ENCODE measurements at places on chromosomes 6 and 20.

- DNase-seq, result no peak
These were observed 173.8 kb upstream of the RAB32 start for GRCh38 chr6:146369866-146370265.

- no peak for DNase-seq
These were observed 50.9 kb downstream of the ILRUN start for GRCh38 chr6:34645627-34646026.

DNA sequence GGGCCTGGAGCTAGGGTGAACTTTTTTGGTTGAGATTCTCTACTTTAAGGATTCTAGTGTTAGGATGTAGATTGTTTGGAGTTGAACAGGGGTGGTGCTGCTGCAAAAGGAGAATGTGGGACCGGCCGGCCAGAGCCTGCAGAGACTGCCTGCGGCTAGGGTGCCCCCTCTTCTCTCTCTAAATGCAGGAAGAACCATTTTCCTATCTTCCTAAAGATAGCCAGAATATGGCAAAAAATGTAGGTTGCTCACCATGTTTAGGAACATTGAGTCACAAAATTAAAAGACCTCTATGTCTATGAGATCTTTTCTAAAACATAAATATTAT, 39.5 kb downstream of the BICRAL start:
- DNase-seq, result no peak

DNA sequence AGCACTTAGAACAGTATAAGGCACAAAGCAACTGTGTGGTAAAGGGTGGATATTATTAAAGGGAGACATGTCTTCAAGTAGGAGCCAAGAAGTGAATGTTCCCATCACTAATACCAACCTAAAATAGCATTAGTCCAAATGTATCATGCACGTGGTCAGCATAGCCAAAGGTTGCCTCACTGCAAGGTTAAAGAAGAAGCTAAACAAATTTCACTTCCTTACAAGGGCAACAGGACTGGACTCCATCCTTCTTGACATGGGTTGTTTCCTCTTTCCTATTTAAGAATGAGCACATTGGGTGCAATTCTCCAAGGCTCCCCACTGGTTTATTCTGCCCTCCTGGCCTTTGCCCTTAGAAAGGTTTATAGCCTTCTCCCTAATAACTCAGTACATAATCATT, 186.7 kb downstream of the PHACTR1 start:
- DNase-seq, result no peak

DNA sequence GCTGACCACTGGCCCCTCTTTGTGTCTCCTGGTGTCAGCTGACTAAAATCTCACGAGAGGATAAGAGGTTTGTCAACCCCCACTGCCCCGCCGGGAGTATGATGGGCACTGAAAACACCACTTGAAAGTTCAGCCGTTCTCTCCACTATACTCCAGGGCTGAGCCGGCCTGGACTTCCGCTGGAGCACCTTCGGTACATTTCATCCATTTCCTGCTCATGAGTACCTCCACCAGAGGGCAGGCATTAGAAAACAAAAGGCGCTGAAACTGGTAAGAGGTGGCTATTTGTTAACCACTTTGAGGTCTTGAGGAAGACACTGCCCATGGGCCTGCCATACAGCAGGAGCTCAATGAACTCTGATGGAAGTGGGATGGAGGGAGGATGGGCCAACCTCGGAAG, 17.9 kb upstream of the ANKRD60 start:
- DNase-seq, result no peak

GRCh38 chr20:53622247-53623133, 28.9 kb upstream of the ZNF217 start:
- DNase-seq, result no peak

- DNase-seq, result no peak
These were observed 12.9 kb downstream of the ANKS1A start for GRCh38 chr6:34901930-34902329.

- DNase-seq, result no peak
These were observed 10.7 kb upstream of the PRR18 start for GRCh38 chr6:166318649-166319600.

DNA sequence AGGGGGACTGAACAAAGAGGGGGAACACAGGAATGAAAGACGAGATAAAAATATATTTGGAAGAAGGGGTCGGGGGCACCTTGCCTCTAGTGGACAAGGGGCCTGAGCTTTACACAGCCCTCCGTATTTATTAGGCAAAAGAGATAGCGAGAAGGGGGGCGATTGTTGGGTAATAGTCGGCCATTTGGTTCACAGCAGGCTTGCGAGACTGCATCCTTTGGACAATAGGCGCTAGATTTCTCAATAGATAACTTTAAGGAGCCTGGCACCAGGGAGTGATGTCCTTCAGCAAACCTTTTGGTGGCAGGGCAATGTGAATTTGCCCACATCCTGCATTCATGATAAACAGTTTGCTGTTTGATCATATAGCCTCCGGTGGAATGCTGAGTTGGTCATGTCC, 3.0 kb upstream of the NANP start:
- no peak for DNase-seq

GRCh38 chr6:141282263-141282662, 850.5 kb upstream of the GJE1 start:
- DNase-seq, result no peak

GRCh38 chr6:101444717-101445116, 51.2 kb downstream of the GRIK2 start:
- no peak for DNase-seq

DNA sequence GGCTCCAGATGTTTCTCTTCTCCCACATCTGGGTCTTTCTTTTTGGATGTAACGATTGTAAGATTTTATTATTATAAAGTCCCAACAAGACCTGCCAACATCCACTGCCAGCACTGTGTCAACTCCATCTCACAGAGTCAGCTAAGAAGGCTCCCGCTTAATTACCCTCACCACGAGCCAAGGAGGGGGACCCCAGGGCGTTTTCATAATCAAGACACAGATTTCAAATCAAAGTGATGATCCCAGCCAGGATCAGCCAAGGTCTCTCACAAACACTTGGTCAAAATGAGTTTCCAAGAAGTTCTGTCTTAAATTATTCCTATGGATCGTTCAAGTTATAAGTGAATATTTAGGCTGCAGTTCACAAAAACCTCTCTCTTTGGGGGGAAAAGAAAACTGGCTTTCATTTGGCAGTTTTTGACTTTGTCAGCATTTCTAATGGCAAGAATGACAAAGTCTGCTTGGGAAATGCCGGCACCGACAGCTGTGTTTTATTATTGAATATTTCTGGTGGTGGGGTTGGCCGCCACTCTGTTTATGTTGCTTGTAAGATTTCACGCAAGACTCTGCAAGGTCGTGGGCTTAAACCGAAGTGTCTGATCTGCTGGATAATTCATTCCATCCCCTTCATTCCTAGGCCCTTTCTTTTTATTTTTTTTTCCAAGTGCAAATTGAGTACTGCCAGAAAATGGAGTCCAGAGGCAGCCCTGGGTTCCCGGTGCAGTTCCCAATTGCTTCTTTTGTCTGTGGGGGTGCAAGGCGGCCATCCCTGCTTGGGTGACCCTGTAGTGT, 170.2 kb upstream of the PMEPA1 start:
- no peak for DNase-seq

DNA sequence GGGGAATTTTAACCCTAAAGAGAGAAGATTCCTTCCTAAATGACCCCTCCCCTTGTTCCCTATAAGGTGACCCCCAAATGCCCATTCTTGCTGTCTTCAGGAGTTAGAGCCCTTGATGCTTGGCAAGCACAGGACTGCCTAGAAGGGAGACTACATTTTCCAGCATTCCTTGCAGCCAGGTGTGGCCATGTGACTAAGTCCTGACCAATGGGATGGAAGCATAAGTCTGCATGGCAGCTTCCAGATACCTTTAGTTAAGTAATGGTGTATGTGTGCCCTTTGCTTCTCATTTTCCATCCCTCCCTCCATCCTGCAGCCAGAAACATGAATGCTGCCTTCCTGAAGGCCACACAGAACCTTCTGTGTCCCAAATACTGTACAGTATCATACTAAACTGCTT, 5.5 kb downstream of the BFSP1 start:
- DNase-seq, result no peak

GRCh38 chr6:149150801-149151398, 166.6 kb upstream of the TAB2 start:
- no peak for DNase-seq

DNA sequence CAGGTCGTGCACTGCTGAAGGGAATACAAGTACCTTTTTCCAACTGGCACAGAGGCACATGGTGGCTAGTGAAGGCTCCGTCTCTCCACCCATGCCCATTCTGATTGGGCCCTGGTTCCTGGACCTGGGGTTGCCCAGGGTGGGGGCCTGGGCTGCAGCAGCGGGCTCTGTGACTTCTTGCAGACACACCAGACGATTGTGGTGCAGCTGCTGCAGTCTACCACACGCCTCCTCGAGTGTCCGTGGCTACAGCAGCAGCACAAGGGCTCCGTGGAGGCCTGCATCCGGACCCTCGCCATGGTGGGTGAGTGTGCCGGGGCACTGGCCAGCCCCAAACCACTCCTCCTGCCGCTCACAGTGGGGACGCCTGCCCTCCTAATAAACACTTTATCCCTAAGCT, 29.2 kb downstream of the UQCC2 start:
- no peak for DNase-seq

DNA sequence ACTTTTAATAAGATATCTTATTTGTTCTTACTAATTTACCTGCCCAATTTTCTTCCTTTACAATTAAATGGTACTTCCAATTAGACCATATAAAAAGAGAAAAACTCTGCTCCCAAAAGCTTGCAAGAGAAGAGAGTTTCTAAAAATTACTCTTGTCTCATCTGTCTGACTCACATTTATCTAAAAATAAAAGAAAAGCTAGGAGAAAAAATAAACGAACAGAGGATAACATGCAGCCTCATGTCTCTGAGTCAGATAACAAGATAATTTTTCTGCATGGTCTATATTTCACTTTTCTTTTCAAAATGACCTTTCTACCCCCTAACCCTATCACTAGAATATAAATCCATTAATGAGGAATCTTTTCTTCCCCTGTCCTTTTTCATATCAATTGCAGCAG, 127.2 kb upstream of the TCF21 start:
- no peak for DNase-seq

DNA sequence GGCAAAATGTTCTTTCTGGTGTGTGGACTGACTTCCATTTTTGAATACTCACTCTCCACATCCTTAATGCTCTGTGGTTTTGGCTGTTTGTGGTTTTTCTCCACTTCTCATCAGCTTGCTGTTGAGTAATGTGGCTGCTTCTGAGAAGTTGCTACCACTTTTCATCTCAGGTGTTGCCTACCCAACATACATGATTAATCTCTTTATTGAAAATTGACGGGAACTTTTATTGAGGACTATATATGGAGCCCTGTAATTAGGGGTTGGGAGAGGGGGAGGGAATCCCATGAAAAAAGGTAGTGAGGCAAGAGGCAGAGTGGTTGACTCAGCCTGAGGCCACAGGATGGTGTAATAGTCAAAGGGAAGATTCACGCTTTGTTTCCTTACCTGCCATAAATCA, 17.6 kb downstream of the IL22RA2 start:
- DNase-seq, result no peak

DNA sequence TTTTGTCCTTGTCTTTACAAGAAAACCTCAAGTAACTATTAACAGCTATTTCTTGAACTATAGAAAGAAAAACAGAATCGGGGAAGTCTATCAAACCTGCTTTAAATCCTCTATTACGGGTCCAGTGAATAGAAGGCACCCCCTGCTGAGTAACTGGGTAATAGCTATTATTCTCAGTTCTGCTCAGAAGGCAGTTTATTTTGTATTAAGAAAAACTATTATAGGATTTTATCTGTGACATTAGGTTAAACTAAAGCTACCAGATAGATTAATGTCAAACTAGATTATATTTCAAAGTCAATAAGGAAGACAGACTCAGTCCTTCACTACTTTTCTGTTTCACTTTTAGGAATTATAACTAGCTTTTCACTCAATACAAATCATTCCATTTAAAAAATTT, 93.7 kb downstream of the DST start:
- no peak for DNase-seq

DNA sequence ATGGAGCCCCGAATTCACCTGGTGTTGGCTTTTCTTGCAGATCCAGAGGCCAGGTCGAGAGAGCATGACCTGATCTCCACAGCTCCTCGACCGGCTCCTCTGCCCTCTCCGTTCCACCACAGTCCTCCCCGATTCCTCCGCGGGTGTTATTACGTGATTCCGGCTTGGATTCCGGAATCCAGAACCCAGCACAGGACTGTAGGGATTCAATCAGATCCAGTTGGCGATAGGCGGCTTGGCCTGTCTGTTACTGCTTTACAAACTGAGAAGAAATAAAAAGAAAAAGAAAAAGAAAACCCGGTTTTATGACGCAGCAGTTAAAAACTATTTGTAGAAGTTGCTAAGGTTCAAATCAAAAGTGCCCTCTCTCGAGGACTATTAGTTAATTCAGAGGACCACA, 222.7 kb downstream of the EYA2 start:
- DNase-seq, result no peak

DNA sequence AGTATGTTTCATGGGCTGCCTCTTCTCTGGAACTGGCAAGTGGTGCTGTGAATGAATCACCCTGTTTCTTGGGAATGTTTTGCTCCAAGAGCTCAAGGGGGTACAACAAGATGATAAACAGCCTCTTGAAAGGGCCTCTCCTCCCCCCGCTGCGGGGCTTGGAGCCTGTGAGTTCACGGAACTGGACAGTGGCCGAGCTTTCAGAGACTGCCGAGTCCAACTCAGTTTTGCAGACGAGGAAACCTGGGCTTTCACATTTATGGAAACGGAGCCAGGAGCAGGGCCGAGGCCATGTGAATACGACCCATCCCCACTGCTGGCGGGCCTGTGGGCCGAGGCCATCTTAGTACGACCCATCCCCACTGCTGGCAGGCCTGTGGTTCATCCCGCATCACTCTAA, 18.2 kb upstream of the SRC start:
- no peak for DNase-seq

DNA sequence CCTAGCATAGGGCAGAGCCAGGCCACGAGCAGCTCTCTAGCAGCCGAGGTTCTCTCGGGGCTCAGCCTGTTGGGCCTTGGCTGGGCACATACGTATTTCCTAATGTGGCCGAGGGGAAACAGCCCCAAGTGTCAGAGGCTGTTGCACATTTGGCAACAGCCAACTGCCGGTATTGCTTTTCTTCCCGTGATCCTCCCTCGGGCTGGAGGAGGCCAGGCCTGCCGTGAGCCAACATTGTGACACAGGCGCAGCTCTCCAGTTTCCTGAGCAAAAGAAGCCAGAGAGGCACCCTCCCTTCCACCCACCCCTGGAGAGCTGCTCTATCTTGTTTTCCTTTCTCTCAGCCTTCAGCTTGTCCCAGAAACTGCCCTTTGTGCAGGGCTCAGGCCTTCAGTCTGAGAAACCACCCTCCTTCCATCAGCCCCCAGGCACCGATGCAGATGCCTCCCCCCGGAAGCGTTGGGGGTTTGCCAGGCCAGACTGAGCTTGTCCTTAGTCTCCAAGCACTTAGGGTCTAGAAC, 5.1 kb upstream of the BPI start:
- DNase-seq, result no peak

All from stimulated activated CD4-positive, alpha-beta T cell treated with anti-CD3 and anti-CD28 coated beads, Interleukin-15, amount 100 ng/mL, for 1 hour (primary cell).